ENCODE measurements at places on chromosomes 1 and 21. TPM values are rescaled to one million over a fixed set of nuclear protein-coding genes. Genes with fewer than 3 reads are reported as not detected.

DNA sequence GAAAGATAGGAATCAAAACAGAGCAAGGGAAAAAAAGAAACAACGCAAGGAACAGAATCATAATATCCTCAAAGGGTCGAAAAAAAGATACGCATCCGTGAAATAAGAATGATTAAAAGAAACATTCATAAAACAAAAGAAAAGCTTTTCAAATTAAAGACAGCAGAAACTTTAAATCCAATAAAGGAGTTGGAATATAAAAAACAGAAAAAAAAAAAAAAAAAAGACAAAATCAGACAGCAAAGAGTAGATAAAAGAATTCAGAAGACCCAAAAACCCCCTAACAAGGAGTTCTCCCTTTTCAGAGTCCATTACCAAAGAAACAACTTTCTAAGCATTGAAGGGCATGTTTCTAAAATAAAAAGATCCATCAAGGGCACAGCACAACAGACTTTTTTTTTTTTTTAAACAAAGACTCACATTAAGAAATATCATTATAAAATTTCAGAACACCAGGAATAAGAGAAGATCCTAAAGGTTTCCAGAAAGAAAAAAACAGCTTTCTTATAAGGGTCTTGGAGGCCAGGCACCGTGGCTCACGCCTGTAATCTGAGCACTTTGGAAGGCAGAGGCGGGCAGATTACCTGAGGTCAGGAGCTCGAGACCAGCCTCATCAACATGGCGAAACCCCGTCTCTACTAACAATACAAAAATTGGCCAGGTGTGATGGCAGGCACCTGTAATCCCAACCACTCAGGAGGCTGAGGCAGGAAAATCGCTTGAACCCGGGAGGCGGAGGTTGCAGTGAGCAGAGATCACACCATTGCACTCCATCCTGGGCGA, 44.7 kb downstream of the ENAH start:
- DNase-seq, result no peak

DNA sequence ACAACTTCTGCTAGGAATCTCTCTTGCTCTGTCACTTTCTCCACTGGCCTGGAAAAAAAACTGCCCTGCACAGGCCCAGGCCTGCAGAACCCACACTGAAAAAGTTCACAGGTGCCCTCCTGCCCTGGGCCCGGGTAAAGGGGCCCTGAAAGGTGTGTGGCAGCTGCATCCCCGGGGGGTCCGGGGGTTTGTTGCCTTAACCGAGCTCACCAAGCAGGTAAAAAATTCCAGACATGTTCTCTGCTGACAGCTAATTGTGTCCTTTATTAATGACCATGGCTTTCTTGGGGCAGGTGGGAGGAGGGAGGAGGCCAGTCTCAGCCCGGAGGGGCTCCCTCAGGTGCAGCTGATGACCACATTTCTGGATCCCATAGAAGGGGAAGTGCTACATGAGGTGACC, 122.9 kb downstream of the LACTBL1 start:
- DNase-seq, result no peak

- no peak for DNase-seq
Observed at GRCh38 chr1:181390410-181391077, 92.8 kb upstream of the CACNA1E start.

DNA sequence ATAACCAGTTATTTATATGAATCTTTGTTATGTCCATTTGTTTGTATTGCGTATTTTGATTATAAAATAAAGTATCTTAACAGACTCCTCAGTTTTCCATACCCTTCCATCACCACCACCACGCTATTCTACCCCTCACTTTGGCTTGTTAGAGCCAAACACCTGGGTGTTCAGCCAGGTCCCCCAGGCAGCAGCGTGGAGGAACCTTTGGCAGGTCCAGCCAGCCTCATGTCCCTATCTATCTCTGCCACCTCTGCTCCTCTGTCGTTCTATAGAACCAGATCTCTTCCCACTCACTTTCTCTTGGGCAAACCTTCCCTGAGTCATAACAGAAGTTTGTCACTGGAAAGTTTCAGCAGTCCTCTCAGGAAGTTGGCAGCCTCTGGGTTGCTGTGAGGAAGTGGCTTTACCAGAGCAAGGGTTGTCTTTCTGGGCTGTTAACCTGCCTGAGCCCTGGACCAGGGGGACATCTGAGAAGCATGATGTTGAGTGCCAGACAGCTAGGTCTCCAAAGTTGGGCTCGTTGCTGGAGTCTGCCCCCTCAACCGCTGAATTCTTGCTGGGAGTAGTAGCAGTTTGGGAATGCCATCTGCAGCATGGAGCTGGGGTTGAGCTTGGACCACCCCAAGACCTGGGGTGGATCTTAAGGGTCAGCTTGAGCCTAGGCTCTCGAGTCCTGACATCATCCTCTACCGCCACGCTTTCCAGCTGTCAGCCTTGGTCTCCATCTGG, 996 bp upstream of the SH3BGRL3 start:
- DNase-seq, result no peak

- no peak for DNase-seq
Observed at GRCh38 chr1:203524152-203524551, 30.2 kb downstream of the OPTC start.

GRCh38 chr1:182604175-182605164, at the start of gene RGS16:
RGS16 (minus strand) TSS chr1:182604389; CDS start chr1:182604259, 130 bp downstream.
- peak; percentile 97 for DNase-seq

GRCh38 chr21:34526618-34527290, 14.7 kb upstream of the KCNE1 start:
- peak; percentile 65 for DNase-seq

- no peak for DNase-seq
Observed at GRCh38 chr1:168725060-168725459, 3.9 kb downstream of the DPT start.

DNA sequence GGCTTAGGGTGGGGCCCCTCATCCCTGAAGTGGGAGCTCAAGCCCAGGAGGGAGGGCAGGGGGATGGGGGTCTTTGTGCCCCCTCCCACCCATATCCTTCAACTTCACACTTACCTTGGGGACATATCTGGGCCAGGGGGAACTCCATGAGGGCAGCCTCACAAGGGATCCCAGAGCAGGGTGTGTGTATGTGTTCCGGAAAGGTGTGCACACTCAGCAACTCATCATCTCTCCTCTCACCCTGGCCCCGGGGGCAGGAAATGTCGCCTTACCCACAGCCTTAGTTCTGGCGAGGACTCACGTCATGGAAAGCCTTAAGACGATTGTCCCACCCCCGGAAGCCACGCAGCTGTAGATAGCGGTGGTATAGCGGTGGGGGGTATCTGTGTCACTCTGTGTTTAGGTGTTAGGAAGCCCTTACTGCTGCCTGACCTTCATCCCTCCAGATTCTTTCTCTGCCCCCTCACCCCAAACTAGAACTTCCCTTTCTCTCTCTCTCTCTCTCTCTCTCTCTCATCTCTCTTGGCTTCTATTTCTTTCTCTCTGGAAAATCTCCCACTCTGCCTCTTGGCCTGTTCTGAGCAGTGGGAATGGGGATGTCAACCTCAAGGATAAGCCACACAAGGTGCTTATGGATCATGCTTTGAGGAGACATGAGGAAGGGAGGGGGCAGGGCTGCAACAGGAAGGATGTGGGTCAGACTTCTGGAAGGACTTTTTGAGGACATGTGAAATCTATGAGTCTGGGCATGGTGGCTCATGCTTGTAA, at the start of gene SH2D2A:
TSS of gene SH2D2A (minus strand) at position 288 of the 768 bp plus-strand sequence. CDS start at position 148, 140 bp downstream.
- peak; percentile 64 for DNase-seq

- DNase-seq, result no peak
Observed at GRCh38 chr21:15688016-15688415, 41.8 kb upstream of the USP25 start.

- peak; percentile 85 for DNase-seq
Observed at GRCh38 chr1:156495401-156496140, 5.0 kb downstream of the MEF2D start.

- no peak for DNase-seq
Observed at GRCh38 chr1:64111787-64112186, 91.6 kb upstream of the UBE2U start.

DNA sequence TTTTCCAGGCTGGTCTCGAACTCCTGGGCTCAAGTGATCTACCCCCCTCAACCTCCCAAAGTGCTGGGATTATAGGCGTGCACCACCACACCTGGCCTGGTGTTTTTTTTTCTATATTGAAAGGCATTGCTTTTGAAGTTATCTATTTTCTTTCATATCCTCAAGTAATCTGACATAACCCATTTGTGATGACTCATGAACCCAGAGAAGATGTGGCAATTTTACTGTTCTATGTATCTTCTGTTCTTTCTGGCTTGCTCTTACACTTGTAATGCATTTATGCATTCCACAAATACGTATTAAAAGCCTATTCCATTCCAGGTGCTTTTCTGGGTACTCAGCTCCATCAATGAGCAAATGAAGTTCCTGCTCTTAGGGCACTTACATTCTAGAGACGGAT, 29.9 kb upstream of the ERRFI1 start:
- DNase-seq, result no peak

- DNase-seq, result no peak
Observed at GRCh38 chr1:104878203-104878909, 1128.7 kb downstream of the AMY1C start.

DNA sequence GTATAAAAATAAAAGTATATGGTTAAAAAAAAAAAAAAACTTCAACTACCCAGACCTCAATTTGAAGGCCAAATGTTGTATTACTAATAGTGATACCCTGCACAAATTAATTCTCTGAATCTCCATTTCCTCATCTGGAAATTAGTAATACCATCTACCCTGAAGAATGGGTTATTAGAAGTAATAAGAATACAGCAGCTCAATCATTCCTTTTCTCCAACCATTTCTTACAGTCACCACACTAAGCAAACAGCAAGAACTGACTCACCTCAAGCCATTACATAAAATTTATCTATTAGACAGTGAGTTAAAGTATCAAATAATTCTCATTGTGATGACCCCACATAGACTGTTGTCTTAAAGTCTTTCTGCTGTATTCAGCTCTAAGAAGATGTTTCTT, 39.6 kb downstream of the RERE start:
- DNase-seq, result no peak

DNA sequence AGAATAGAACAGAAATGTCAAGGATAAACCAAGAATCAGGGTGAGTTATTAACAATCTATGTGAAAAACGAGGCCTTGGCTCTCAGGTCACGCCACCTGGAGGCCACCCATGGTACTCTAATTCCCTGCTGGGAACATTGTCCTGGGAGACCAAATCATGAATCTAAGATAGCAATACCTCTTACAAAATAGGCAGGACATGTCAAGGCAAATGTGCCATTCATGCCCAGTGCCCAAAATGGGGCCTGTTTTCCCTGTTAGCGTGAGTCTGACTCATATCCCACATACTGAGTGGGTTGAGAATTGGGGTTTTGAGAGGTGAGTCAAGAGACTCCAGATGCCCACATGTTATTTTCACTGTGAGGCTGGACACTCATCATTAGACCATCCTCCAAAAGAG, 380.8 kb downstream of the HHIPL2 start:
- DNase-seq, result peak; percentile 43

DNA sequence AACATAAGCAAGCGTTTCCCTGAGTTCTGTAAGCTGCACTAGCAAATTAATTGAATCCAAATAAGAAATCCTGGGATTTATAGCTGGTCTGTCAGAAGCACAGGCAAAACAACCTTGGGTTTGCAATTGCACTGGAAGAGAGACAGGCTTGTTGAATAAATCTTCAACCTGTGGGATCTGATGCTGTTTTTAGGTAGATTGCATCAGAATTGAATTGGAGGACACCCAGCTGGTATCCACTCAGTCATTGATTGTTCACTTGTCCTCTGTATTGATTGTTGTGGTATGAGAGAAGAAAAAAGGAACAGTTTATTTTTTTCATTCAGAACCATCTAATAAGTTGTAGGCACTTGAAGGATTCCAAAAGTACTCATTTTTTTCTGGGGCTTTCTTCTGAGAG, 497.4 kb downstream of the SIPA1L2 start:
- DNase-seq, result no peak

DNA sequence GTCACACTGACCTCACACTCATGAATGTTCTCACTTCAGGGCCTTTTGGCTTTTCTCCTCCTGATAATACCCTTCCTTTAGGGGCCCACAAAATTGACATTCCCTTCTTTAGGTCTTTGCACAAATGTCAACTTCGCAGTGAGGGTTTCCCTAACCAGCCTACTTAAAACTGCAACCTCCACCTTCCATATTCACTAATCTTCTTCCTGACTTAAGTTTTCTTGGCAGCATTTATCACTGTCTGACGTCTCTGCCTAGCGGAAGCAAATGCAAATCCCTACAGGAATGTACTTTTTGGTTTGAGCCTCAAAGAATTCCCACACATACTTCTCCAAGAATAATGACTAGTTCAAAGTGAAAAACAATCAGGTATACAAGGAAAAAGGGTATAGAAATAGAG, 32.8 kb downstream of the INTS7 start:
- DNase-seq, result no peak

The LIPI gene
- total RNA-seq, result not detected

The NIT1 gene
- total RNA-seq, result 33.0 TPM

The MAN1C1 gene
- total RNA-seq, result 17.9 TPM

The OR2G6 gene
- not detected for total RNA-seq

The STMN1 gene
- 21.4 TPM for total RNA-seq

The BCAN gene
- total RNA-seq, result 0.52 TPM

The AK5 gene
- total RNA-seq, result 0.42 TPM

The OR2L8 gene
- total RNA-seq, result not detected

The DNM3 gene
- total RNA-seq, result 2.3 TPM

Data from left ventricle myocardium superior (tissue), 1 donor.